ENCODE measurements at places on chromosomes 2 and 18.

GRCh38 chr18:22713511-22713910 is 219.6 kb upstream of the RBBP8 start:
- no peak for DNase-seq

DNA sequence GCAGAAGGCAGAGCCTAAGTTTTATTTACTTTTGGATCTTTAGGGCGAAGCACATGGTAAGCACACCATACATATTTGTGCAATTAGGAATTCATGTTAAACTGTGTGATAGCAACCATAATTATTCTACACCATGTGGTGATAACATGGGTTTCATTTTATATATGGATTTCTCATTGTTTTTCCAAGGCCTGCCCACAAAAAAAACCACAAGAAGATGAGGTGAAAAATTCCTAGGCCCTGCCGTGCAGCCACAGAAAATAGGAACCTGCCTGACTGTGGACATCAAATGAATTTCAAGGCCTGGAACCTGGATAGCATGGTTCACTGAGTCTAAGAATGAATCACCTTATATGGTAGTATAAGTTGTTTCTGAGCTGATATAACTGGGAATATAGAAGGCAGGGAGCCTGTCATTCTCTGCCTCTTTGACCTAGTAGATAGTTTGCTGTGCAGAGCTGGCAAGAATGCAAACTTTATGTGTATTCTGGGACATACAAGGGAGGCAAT is 22.4 kb upstream of the SSB start:
- no peak for DNase-seq

DNA sequence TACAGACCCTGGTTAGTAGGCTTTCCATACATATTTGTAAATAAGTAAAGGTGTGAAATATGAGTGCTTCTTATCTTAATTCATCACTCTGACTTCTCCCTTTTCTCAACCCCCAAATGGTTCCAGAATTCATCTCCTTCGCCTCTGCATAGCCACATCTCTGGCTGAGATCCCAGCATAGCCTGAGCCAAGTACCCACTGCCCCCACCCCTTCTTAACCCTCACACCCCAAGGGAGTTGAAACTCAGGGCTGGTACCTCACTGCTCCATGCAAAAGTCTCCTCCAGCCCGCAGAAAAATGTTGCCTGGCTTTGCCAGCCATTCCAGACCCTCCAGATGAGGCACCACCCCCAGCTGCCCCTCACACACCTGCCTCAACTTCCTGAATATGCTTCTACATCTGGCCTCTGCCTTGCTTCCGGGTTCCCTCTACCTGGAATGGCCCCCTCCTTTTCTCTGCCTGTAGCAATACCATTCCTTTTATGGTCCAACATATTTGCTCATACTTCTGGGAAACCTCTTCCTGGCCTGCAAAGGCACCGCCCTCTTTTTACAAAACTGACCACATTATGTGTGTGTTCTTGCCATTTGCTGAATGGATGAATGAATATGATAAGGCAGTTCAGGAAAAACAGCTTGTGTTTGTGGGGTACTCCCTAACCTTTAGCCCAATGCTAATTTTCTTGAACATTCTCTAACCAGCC is 112.8 kb downstream of the CELF4 start:
- no peak for DNase-seq

DNA sequence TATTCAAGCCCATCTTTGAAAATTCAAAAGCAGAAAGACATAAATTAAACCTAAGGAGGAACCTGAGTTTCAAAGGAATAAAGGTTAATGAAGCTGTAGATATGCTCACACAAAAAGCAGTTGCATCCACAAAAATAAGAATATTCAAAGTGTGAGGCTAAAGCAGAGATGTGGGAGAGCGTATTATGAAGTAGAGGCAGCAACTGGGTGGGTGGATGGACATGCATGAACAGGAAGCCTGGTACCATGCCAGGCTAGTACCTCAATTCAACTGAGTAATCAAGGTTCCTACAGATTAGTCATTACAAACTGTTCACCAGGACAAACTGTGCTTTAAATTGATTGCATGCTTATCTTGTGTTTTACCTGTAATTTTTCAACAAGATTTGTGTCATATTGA is 330.0 kb upstream of the PKDCC start:
- DNase-seq = no peak

DNA sequence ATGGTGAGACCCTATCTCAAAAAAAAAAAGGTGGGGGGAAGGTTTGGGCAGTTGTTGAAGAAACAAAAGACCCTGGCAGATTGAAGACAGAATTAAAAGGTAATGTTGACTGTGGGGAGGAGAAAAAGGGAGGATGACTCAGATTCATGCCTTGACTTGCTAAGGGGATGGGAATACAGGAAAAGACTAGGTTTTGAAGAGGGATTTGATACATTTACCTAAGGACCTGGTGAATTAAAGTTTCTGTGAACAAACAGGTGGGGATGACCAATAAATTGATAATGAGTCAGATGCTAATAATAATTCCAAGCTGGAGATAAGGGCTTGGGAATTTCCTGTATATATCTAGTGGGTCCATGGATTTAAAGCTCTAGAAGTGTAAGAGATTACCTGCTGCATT is 27.6 kb downstream of the TTR start:
- DNase-seq = no peak

DNA sequence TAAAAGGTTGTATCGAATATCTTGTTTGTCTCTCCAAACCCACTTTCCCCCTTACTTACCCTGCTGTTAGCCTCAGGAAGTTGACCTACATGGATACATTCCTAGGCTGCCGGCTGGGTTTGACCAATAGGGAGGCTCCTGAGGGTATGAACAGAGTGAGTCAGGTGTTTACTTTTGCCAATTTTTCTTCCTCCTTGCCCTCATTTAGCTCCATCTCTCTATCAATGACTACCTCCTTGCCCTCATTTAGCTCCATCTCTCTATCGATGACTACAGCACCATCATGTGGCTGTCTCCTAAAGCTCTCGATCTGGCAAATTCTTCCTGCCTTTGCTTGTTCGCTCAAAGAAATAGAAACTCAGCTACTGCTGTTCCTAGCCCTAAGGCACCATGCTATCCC is 571.9 kb upstream of the CRIM1 start:
- DNase-seq = no peak

- no peak for DNase-seq
Observed at GRCh38 chr2:241739651-241740050, 5.2 kb downstream of the D2HGDH start.

Data from dorsolateral prefrontal cortex (tissue), 122 donors.